ENCODE measurements at places on chromosomes 7 and 10. TPM values are rescaled to one million over a fixed set of nuclear protein-coding genes. Genes with fewer than 3 reads are reported as not detected.

GRCh38 chr7:13639396-13639795 lies 350.1 kb downstream of the ETV1 start:
- no peak overlapping the region for H3K4me3 ChIP-seq
- H3K4me1 ChIP-seq = no peaks in the 10 kb centered on the region
- no peak for DNase-seq
- no peaks in the 10 kb centered on the region for H3K36me3 ChIP-seq
- H3K27me3 ChIP-seq = no peaks in the 10 kb centered on the region

GRCh38 chr10:70090951-70091350 lies 38.3 kb downstream of the MACROH2A2 start:
- no peaks in the 10 kb centered on the region for H3K27me3 ChIP-seq
- no peak overlapping the region for H3K27ac ChIP-seq
- H3K36me3 ChIP-seq = no peaks in the 10 kb centered on the region
- no peak for DNase-seq

DNA sequence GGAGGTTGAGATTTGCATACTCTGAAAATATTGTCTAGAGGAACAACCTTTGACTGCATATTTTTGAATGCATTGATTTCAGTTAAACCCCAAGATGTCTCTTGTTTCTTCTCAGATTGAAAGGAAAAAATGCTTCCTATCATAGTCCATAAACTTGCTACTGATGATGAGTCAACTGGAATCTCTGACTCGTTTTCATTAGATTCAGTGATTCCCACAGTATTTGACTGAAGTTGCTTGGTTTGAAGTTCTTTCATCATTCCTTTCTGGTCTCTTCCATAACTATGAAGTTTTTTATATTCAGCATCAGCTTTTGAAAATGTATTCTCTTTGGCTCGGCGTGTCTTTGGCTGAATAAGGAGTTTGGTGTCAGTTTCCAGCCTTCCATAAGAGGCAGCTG lies 10.7 kb downstream of the PEX1 start:
- DNase-seq = no peak
- no peaks in the 10 kb centered on the region for H3K36me3 ChIP-seq
- no peaks in the 10 kb centered on the region for H3K4me1 ChIP-seq

DNA sequence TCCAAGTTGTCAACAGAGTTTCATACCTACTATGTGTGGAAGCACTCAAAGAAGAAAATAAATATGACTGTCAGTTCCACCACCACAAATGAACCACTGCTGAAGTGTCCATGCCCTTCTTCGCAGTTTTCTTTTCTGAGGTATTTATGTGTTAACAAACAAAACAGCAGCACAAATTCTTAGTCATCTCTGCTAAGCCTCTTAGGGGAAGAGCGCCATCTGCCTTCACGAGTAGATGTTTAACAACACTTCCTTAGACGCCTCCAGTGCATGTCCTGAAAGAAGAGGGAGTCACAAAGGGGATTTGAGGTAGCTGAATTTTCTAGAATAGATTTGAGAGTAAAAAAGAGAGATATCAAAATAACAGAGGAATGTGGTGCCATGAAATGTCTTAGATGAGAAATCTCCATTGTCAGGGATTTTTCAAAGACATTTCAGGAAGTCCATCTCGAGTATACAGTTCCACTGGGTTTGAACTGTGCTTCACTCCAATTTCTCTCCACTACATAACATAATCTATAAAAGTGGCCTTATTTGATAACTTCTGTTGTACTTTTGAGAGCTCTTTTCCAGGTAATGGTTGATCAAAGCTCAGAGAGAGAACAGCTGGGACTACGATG lies 775.3 kb upstream of the POM121L12 start:
- no peak overlapping the region for H3K4me3 ChIP-seq
- no peaks in the 10 kb centered on the region for H3K36me3 ChIP-seq
- H3K4me1 ChIP-seq = no peaks in the 10 kb centered on the region
- no peaks in the 10 kb centered on the region for H3K27me3 ChIP-seq
- no peak for DNase-seq
- no peak overlapping the region for H3K27ac ChIP-seq

GRCh38 chr7:370259-370625 lies 80.3 kb downstream of the FOXL3 start:
- H3K27me3 ChIP-seq = peaks cover 3% of the 10 kb centered on the region
- peaks cover 12% of the 10 kb centered on the region for H3K4me1 ChIP-seq
- no peak overlapping the region for H3K4me3 ChIP-seq
- no peak overlapping the region for H3K27ac ChIP-seq

DNA sequence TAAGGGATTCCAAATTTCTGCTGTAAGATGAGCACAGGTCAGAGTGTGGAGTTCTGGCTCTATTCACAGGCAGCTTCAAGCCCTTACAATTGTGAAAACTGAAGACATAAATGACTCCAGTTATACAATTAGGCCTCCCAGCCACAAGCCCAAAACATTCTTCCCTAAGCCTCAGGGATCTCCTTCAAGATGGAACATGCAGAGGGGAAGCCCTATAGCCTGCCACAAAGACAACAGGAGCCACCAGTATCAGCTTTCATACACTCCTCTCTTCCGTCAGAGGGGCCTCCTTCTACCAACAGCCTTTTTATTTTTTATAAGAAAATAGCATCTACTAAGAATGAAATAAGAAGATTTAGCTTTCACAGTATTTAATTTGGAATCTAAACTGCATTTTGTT lies 46.5 kb downstream of the DLD start:
- peaks cover 9% of the 10 kb centered on the region for H3K36me3 ChIP-seq
- no peak overlapping the region for H3K4me3 ChIP-seq
- DNase-seq = no peak
- H3K27me3 ChIP-seq = no peaks in the 10 kb centered on the region
- peak overlapping the region; percentile 58 for H3K27ac ChIP-seq

- no peak for DNase-seq
- peaks cover 31% of the 10 kb centered on the region for H3K4me1 ChIP-seq
- H3K27ac ChIP-seq = peak overlapping the region; percentile 75
- H3K4me3 ChIP-seq = no peak overlapping the region
- H3K27me3 ChIP-seq = no peaks in the 10 kb centered on the region
These were observed 9.4 kb downstream of the TMEM273 start for GRCh38 chr10:49178489-49179471.

GRCh38 chr7:158975526-158976467 lies 119.4 kb downstream of the DYNC2I1 start:
- peak overlapping the region; percentile 65 for H3K27ac ChIP-seq
- H3K27me3 ChIP-seq = no peaks in the 10 kb centered on the region
- DNase-seq = no peak

GRCh38 chr10:5844345-5845055 lies 31.3 kb upstream of the GDI2 start:
- H3K36me3 ChIP-seq = no peaks in the 10 kb centered on the region
- H3K4me1 ChIP-seq = peaks cover 84% of the 10 kb centered on the region
- no peak overlapping the region for H3K4me3 ChIP-seq
- DNase-seq = no peak
- peak overlapping the region; percentile 79 for H3K27ac ChIP-seq

DNA sequence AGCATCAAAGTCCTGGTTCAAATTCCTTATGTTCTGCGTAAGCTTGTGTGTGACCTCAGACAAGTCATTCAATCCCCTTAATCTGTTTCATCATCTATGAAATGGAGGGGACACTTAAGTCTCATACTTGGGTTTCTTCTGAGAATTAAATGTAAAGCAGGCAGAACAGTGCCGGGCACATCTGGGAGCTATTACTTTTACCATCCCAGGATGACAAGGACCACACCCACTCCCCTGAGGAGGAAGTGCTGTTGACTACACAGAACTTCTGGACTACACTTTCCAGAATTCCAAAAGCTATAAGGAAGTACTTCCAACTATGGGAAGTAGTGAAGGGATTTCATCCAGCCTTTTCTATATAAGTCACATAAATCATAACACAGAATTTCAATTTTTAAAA lies 294.9 kb downstream of the IPMK start:
- no peak for DNase-seq
- no peaks in the 10 kb centered on the region for H3K4me1 ChIP-seq
- H3K4me3 ChIP-seq = no peak overlapping the region
- no peaks in the 10 kb centered on the region for H3K36me3 ChIP-seq
- H3K27ac ChIP-seq = no peak overlapping the region
- no peaks in the 10 kb centered on the region for H3K27me3 ChIP-seq

GRCh38 chr10:98270786-98271185 lies 2.8 kb upstream of the LOXL4 start:
- no peak overlapping the region for H3K4me3 ChIP-seq
- H3K27me3 ChIP-seq = peaks cover 7% of the 10 kb centered on the region
- no peaks in the 10 kb centered on the region for H3K4me1 ChIP-seq
- H3K36me3 ChIP-seq = no peaks in the 10 kb centered on the region
- no peak overlapping the region for H3K27ac ChIP-seq

- H3K27me3 ChIP-seq = no peaks in the 10 kb centered on the region
- H3K27ac ChIP-seq = no peak overlapping the region
- DNase-seq = no peak
- H3K4me3 ChIP-seq = no peak overlapping the region
These were observed 23.9 kb upstream of the DNAJB6 start for GRCh38 chr7:157312941-157313340.

DNA sequence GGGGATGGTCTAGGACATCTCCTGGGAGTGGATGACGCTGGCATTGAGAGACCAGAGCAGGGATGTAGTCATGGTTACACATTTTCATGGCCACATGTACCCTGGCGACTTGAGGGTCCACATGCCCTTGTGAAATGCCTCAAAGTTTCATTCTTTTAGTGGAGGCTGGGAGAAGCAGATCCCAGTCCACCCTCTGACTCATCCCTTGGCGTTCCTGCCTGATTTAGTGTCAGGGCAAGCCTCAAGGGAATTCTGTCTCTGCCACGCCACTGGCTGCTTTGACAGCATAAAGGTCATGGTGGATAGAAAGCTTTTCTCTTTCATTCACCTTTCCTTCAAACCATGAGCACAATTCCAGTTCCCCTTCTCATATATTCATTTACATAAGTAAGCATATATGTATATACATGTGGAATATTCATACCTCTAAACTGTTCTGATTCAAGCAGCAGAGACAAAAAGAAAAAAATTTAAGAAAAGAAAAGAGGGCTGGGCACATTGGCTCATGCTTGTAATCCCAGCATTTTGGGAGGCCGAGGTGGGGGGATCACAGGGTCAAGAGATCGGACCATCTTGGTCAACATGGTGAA lies 21.8 kb upstream of the KIF5B start:
- no peaks in the 10 kb centered on the region for H3K4me1 ChIP-seq
- H3K27me3 ChIP-seq = no peaks in the 10 kb centered on the region
- H3K4me3 ChIP-seq = no peak overlapping the region

- H3K4me1 ChIP-seq = no peaks in the 10 kb centered on the region
- no peaks in the 10 kb centered on the region for H3K27me3 ChIP-seq
- no peak for DNase-seq
- no peak overlapping the region for H3K27ac ChIP-seq
- no peaks in the 10 kb centered on the region for H3K36me3 ChIP-seq
These were observed 706.8 kb upstream of the LRRTM3 start for GRCh38 chr10:66218981-66219587.

CLEC5A gene
- 0.41 TPM for total RNA-seq

STEAP1 gene
- 7.9 TPM for total RNA-seq

WDFY4 gene
- 89.2 TPM for total RNA-seq

SSC4D gene
- total RNA-seq = 0.32 TPM

AEBP1 gene
- total RNA-seq = 88.3 TPM

MBL2 gene
- 0.18 TPM for total RNA-seq
